Stimulated activated CD8-positive, alpha-beta memory T cell treated with anti-CD3 and anti-CD28 coated beads, Interleukin-15, amount 100 ng/mL, for 48 hours (primary cell): ENCODE measurements at places on chromosomes 2 and 18.

DNA sequence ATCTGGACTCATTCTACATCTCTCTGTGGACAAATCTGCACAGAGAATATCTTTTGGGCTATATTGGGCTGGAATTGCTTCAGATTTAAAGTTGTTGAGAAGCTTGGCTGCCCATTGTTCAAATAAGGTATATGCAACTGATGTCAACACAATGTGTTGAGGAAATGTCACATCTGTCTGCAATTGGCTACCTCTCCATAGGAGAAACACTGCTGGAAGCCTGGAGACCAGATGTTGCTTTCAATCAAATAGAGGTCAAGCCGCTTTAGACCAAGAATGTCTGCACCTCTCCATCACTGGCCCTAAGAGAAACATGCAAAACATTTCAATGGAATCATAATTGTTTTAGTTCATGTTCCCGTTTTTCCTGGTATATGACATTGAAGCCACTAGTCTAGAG lies 720.2 kb downstream of the SLC4A3 start:
- no peak for DNase-seq

DNA sequence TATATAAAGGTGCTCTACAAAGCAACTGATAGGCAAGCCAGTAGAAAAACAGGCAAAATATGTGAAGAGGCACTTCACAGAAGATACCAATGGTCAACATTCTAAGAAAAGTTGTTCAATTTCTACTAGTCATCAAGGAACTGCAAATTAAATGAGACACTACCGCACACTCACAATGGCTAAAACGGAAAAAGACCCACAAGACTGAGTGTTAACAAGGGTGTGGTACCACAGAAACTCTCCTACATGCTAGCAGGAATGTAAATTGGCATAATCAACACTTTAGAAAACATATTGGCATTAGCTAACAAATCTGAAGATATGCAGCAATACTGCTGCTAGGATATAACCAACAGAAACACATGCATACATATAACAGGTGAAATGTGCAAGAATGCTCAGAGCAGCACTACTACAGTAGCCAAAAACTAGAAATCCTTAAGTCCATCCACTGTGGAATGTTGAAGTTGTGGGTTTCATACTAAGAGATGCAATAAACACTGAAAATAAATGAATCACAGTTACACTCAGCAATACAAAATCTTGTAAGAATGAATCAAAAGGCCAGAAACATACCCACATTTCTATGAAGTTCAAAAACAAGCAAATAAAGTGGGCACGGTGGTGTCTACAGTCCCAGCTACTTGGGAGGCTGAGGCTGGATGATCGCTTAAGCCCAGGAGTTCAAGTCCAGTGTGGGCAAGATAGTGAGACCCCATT lies 9.2 kb downstream of the RNU4ATAC start:
- no peak for DNase-seq

GRCh38 chr2:122535960-122536505 lies 780.6 kb downstream of the TSN start:
- no peak for DNase-seq

GRCh38 chr18:45764000-45764686 lies 40.2 kb downstream of the SLC14A1 start:
- no peak for DNase-seq

- no peak for DNase-seq
Measured at GRCh38 chr18:55934821-55935220, 346.8 kb upstream of the TCF4 start.

DNA sequence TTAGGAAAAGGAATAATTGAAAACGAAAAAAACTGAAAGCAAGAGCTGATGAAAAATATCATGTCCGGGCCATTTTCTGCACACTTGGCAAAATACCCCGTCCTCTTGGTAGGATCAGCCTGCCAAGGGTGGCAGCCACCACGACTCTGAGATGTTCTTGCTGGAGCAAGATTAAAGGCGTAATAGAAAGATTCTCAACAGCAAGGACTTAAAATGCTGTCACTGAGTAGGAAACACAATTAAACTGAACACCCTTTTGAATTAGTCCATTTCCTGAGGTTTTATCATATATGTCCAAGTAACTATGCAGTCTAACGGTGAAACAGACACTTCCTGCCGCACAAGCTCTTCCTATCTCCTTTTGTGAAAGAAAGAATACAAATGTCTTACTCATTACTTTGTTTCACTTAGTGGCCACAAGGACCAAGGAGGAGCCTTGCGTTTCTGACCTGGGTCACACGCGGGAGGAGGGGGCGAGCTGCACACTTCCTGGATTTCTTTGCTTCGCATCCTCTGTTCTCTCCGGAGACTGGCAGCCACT lies 222.7 kb downstream of the PIEZO2 start:
- no peak for DNase-seq

- DNase-seq: no peak
Measured at GRCh38 chr2:240238786-240239185, 98.3 kb upstream of the OTOS start.

GRCh38 chr2:43129676-43130547 lies 96.5 kb downstream of the ZFP36L2 start:
- DNase-seq: peak; percentile 28

DNA sequence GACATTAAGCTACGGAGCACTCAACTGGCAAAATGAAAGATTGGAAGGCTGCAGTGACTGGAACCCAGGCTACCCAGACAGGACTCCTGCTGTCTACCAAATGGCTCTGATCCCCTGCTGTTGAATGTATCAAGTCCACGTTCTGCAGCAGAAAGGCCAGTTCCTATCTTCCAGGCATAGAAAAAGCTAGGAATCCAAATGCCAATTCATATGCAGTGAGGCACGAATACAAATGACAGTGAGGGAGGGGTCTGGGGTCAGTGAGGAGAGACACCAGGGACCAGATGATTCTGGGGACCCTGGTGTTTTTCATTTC lies 5.3 kb downstream of the NRP2 start:
- DNase-seq: no peak

DNA sequence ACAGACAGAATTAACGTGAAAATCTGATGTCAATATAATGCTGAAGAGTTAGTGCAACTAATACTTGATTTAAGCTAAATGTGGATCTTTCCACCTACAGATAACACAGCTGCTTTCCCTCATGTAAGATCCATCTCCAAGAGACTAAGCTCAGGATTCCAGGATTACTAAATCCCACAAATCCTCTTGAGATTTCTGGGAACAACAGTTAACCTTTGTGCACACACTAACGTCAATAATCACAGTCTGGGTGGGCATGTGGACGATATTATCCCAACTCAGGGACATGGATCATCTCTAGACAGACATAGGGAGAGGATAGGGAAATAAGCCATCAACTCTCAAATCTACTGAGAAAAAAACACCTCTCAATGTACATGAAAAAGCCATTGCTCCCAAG lies 432.6 kb downstream of the SATB2 start:
- DNase-seq: no peak

DNA sequence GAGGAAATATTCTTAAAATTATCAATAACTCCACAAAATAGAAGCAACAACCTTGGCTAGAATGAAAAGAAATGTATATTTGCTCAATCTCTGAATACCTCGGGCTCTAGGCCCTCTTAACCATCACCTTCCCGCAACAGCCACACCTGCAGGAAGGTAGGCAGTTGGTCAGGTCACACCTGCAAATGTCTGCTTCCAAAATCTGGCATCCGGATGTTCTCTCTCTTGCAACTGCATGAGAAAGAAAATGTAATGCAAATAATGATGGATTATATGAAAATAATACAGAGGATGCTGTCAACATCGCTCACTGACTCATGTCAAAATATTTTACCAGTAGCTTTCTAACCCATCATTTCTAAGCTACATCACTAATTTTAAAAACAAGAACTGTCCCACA lies 148.3 kb downstream of the SATB2 start:
- no peak for DNase-seq

GRCh38 chr2:191363267-191363666 lies 118.1 kb downstream of the MYO1B start:
- DNase-seq: no peak
